SIG-M5 (cell line): ENCODE measurements at places on chromosomes 6 and 20.

- DNase-seq = peak; percentile 48
Measured at GRCh38 chr6:63058601-63059000, 152.7 kb upstream of the FKBP1C start.

DNA sequence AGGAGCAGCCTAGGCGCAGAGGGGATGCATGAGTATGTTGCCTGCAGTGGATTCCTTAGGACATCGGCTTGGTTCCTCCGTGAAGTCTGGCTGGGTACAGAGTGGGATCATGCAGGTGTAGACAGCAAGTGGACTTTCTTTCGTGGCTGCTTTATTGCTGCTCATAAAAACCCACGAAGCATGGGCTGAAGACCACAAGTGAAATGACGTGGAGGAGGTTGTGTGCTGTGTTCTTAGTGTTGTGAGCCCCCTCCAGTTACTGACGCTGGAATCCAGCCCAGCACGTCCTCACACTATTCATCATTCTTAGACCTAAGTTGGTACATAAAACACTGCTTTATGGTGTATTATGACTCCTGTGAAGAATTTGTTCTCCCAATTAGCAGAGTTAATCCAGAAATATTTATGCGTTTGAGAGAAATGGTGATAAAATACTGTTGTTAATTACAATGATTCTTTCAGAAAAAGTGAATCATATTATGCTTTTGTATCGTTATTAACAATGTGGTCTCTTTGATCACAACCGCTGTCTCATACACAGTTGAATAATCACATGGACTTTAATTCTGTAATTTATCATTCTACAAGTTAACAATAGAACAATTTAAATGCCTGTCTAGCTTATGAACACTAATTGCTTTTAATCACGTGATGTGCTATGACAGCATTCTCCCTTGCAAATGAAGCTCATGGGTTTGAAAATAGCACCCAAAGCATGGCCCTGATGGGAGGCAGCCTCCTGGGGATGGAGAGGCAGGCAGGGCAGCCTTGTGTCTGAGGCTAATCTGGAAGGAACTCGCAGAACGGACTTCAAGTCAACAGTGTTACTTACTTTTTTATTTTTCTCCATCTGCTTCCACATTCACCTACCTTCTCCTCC lies 233.9 kb upstream of the SYNDIG1 start:
- DNase-seq = no peak

DNA sequence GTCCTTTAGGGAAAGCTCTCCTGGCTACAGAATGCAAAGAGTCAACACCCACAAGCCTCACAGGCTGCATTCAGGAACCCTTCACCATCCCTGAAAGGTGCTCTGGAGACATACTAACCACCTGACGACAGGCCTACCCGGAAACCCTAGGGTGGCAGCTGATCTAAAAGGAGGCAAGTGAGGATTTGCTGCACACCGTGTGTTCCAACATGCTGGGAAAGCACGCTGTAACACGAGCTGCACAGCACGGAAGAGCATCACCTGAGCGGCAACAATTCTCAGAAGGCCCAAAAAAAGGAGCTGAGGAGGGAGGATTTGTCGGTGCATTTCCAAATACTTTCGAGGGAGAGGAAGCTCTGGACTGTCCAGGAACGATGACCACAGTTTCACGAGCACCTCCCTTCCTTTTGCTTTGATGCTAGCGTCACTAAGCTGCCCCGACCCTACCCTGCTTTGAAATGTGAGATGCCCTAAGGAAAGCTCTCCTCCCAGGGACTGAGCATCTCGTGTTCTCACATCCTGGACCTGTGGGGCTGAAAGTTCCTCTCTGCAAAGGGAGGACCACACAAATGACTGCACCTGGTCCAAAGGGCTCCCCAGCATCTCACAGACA lies 87.0 kb downstream of the PPP1R3G start:
- no peak for DNase-seq

DNA sequence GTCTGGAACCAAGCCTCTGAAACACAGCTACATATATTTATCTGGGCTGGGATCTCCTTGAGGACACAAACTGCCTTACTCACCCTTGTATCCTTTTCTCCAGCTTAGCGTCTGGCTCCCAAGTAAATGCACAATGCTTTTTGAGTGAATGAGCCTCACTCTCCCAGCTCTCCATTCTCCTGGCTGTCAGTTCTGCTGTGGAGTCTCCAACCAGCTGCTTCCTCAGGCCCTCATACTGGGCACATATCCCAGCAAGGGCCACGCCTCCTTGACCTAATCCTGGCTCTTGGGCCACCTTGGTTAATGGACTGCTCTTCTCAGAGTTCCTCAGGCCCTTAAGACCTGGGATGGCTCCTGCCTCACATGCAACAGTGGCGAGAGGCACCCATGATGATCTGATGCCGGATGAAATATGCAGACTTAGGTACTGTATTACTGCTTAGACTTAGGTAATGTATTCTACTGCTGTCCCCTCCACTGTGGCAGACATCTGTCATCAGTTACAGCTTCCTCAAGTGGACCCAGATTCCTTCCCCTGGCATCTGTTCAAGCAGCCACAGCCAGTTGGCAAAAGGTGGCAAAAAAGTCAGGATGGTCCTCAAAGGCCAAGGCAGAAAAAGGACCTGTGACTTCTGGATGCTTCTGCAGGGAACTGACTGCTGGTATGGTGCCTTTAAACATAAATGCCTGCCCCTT lies 16.5 kb downstream of the SNHG17 start:
- DNase-seq = no peak

GRCh38 chr6:148840256-148840655 lies 93.4 kb downstream of the UST start:
- DNase-seq = no peak

GRCh38 chr6:139485742-139486475 lies 111.5 kb upstream of the CITED2 start:
- no peak for DNase-seq

DNA sequence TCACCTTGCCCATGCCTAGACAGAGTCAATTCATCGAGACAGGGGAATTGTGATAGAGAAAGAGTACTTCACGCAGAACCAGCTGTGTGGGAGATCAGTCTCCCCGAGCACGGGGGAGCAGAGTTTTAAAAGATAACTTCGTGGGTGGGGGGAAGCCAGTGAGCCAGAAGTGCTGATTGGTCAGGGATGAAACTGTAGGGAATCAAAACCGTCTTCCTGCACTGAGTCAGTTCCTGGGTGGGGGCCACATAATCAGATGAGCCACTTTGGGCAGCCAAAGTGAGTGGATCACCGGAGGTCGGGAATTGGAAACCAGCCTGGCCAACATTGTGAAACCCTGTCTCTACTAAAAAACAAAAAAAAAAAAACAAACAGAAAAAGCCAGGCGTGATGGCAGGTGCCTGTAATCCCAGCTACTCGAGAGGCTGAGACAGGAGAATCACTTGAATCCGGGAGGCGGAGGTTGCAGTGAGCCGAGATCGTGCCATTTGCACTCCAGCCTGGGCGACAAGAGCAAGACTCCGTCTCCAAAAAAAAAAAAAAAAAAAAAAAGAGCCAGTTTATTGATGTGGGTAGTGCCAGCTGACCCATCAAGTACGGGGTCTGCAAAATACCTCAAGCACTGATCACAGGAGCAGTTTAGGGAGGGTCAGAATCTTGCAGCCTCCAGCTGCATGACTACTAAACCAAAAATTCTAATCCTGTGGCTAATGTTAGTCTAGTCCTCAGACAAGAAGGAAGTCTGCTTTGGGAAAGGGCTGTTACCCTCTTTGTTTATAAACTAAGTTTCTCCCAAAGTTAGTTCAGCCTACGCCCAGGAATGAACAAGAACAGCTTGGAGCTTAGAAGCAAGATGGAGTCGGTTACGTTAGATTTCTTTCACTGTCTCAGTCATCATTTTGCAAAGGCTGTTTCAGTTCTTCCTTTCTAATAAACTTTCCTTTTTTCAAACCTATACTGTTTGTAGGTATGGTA lies 3.9 kb upstream of the TRIM39 start:
- no peak for DNase-seq

DNA sequence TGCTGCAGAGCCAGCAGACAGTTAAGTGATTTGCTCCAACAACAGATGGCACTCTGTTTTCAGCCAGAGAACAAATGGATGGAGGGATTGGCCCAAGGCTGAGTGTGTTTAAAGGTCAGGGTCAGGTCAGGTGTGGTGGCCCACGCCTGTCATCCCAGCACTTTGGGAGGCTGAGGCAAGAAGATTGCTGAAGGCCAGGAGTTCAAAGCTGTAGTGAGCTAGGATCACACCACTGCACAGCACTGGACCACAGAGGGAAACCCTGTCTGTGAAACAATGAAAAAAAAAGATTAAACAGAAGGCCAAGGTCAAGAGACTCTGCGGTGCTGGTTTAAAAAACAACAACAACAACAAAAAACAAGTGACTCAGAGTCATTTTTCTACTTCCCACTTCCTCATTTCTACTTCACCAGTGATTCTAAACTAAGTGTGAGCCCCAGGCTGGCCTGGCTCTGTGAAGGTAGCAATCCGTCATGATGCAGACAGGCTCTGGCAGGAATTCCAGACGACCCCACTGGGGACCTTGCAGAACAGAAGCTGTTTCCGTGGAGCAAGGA lies 42.5 kb upstream of the ARMC2 start:
- DNase-seq = no peak

DNA sequence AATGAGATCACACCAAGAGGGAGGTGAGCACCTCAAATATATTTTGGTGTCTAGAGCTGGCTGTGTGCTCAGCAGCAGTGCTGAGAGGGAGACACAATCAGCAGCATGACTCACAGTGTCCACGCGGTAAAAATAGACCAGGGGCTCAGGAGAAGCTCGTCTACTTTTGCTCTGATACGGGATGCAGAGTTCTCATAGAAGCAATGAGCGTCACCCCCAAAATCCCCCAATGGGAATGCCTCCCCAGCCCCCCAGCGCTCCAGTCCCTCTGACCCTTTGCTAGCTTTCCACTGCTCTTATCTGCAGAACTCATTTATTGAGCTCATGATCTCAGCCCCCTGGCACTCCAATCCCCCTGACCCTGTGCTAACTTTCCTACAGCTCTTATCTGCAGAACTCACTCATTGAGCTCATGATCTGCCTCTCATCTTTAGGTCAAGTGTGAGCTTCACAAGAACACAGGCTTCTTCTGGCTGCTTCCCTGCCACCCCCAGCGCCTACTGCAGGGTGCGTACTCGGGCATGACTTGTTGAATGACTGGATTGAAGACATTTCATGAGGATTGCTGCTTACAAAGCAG lies 34.0 kb downstream of the SYNDIG1 start:
- no peak for DNase-seq

DNA sequence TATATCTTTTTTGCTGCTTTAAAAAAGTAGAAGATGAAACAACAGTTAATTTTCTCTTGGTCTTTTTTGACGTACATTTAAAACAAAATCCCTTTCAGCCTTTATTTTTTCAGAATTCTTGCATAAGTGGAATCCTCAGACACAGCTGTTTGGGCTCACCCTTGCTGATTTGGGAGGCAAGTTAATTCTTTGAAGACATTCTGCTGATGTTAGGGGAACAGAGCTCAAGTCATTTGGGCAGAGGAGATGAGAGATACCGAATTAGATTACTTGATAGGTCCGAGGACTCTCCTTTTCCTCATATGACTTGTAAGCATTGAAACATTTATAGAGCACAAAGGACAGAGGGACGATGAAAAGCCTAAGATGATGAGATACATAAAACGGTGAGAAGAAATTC lies 567.9 kb upstream of the CITED2 start:
- no peak for DNase-seq

DNA sequence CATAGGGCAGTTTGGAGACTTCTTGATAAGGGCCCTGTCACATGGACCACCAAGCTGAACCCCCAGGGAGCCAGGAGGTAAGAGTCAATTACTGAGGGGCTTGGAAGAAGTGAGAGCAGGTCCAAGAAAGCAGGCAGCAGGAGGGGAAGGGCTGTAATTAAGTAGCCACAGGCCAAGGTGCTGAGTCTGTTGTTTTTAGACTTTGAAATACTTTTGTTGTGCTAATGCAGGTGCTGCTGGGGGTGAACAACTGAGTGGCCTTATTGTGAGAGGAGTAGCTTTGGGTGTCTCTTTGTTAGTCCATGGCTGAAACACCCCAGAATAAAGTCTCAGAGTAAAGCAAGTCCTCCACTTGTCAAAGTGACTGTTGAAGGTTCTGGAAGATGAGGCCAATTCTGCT lies 267.0 kb upstream of the SUPT3H start:
- no peak for DNase-seq
